ENCODE measurements at places on chromosomes 2 and 18.
A peak's percentile ranks its signal among the peaks of the same experiment; 100 is the strongest.

DNA sequence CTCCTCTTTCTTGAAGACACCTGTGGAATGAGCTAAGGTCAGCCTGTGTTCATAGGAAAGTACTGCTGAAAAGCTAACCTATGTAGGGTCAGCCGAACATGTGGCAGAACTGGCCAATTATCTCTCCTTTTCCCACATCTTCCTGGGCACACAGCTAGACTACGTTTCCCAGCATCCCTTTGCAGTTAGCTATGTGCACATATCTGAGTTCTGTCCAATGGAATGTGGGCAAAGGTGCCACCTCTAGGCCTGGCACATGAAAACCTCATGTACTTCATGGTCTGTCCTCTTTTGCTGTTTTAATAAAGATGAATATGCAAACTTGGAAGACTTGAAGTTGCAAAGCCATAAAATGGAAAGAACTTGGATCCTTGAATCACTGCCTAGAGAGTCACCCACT is 352.6 kb downstream of the TNS1 start:
- DNase-seq, result no peak
- H3K27me3 ChIP-seq, result no peaks in the 10 kb centered on the region
- no peaks in the 10 kb centered on the region for H3K36me3 ChIP-seq
- no peak overlapping the region for H3K27ac ChIP-seq
- H3K4me1 ChIP-seq, result no peaks in the 10 kb centered on the region

GRCh38 chr2:113741091-113741490 is 15.4 kb downstream of the SLC35F5 start:
- H3K4me3 ChIP-seq, result no peak overlapping the region
- DNase-seq, result no peak
- H3K36me3 ChIP-seq, result peaks cover 64% of the 10 kb centered on the region
- H3K4me1 ChIP-seq, result no peaks in the 10 kb centered on the region

- no peaks in the 10 kb centered on the region for H3K36me3 ChIP-seq
- no peak overlapping the region for H3K27ac ChIP-seq
- DNase-seq, result peak; percentile 68
- peak overlapping the region; percentile 44 for H3K4me3 ChIP-seq
Measured at GRCh38 chr2:156321243-156321904, 11.1 kb downstream of the NR4A2 start.

DNA sequence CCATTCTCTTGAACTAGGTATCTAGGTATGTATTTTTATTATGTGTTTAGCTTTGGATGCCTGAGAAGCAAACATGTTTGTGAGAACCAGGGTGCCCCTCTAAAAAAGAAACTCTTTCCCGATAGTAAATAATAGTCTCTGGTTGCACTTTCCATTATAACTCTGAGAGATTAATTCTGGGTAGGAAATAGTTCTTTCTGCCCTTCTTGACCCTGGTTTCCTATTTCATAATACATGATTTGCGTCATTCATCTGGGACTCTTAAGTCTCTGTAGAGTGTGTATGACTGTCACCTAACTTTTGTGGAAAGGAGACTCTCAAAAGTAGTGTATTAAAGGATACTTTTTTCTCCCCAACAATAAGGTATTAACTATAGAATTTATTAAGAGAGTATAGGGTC is 31.5 kb downstream of the ACSL3 start:
- no peaks in the 10 kb centered on the region for H3K36me3 ChIP-seq
- no peak for DNase-seq
- peaks cover 5% of the 10 kb centered on the region for H3K4me1 ChIP-seq
- H3K4me3 ChIP-seq, result no peak overlapping the region
- H3K27ac ChIP-seq, result no peak overlapping the region
- no peaks in the 10 kb centered on the region for H3K27me3 ChIP-seq

All from B cell (primary cell).